ENCODE measurements at places on chromosomes 6 and 20.

- DNase-seq, result no peak
These were observed 161.0 kb downstream of the KHDC1L start for GRCh38 chr6:73064266-73064665.

DNA sequence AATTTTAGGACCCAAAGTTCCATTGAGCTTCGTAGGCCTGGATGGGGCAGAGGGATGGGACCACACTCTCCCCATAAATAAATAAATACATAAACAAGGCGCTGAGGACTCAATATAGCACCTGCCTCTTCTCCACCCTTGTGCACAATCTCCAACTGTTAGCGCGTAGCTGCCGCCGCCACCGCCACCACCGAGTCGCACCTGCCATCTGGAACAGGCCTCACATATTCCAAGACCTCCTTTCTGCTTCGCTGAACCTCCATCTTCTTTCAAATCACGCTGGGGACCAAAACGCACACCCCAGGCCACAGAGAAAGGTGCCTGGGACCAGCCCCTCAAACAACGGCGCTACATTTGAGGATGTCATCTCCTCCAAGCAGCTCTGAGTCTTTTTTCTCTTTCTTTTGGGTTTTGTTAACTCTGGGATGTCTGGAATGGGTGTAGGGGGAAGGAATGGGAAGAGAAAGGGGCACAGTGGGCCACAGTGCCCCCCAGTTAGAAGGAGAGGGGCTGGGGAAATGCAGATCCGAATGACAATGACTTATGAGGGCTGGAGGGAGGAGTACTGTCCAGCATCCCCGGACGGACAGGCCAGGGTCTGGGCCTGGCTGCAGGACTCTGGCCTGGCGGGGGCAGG is 49.7 kb downstream of the NOL4L start:
- no peak for DNase-seq

DNA sequence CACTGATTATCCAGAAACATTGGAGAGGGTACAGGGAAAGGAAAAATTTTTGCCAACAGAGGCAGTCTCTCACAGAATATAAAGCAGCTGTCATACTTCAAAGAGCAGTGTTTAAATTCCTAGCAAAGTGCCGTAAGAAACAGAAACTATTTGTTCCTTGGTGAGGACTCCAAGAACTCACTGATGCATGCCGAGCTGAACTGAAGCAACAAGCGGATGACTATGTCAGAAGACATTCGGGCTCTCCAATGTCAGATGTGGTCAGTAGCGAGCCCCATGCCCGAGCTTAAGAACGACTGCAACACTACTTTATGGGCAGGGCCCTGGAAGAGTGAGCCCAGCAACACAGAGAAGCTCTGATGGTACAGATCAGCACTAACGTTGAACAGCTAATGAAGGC is 54.7 kb downstream of the OR2B6 start:
- DNase-seq, result no peak

DNA sequence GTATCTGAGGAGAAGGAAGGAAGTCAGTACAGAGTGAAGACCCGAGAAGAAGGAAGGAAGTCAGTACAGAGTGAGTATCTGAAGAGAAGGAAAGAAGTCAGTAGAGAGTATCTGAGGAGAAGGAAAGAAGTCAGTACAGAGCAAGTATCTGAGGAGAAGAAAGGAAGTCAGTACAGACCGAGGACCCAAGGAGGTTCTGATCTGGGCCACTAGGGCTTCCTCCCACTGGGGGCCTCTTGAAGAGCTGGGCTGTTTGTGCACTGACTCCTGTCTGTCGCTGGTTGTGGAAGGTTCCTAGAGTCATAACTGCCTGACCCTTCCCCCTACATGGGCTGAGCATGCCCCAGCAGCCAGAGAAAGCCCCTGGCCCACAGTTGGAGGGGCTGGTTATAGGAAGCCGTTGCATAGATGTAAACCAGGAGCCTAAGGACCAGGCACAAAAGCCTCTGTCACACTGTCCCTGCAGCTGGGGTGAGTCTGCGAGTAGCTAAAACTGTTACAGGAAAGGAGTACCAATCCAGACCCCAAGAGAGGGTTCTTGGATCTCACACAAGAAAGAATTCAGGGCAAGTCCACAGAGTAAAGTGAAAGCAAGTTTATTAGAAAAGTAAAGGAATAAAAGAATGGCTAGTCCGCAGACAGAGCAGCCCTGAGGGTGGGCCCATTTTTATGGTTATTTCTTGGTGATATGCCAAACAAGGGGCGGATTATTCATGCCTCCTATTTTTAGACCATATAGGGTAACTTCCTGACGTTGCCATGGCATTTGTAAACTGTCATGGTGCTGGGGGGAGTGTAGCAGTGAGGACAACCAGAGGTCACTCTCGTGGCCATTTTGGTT is 395.9 kb downstream of the PREX1 start:
- DNase-seq, result no peak

GRCh38 chr6:32154514-32155161 is 697 bp downstream of the PPT2 start:
- peak; percentile 61 for DNase-seq

DNA sequence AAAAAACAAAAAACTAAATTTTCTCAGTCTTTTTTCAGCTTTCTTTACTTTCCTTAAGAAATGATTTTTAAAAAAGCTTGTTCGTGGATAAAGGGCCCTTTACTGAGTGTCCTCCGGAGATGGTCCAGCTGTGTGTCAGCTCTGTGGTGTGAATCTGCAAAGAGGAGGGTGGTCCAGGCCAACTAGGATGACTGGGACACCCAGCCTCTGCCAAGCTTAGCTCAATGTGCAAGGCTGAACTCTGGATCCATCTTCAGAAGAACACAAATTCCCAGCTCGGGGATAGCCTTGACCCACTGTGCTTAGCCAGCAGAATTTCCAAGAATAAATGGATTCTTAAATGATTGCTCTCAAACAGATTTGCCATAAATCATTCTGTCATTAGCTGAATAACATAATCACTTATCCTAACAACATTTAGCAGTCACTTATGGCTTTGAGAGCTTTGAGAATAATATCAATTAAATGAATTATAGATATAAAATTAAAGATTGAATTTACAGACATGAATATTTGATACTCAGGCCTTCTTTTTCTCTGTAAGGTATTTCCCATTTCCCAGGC is 14.2 kb upstream of the CALHM5 start:
- DNase-seq, result no peak

DNA sequence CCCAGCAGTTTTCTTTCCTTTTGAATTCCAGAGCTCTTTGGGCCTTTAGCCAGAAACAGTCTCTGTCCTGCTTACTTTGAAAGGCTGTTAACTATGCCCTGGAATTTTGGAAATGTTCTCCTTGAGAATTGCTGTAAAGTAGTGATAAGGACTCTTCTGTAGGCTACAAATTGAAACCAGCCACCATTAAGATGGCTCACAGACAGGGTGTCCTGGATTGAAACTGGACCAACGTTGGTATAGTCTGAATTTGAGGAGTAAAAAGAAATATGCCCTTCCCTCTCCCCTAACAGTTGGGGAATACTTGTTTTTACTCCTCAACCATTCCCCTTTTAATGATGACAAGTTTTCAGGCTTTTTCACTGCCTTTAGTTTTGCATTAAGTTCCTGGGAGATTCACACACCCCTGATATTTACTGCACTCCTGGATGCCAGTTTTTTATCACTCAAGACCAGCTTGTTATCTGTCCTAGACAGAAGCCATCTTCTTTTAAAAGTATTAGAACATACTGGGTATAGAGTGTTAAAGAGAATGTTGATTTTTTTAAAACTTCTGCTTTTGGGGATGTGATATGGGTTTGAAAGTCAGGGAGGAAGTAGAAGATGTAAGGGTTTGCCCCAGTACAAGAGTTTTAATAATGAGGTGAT is 21.9 kb downstream of the TOP1 start:
- peak; percentile 59 for DNase-seq

DNA sequence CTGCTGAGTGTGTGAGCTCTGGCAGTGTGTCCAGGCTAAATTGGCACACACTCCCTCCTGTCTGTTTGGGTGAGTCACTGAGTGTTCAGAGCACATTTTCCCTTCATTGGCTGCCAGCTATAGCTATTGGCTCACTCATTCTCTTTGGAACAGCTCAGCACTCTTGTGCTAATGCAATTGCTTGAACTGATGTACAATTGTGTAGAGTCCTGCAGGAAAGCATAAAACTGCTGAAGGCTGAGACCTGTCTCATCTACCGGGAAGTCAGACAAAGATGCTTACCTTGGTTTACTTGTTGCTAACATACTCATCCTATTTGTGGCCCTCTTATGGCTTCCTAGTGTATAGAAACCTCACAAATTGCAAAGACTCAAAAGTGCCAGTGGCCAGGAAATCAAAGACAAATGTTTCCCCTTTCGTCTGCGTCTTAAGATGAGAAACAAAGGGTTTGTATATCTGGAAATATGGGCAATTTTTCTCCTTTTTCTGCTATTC is 351.0 kb downstream of the BCKDHB start:
- peak; percentile 93 for DNase-seq

- no peak for DNase-seq
These were observed 163.3 kb downstream of the SCML4 start for GRCh38 chr6:107660839-107661238.

- no peak for DNase-seq
These were observed 866.8 kb upstream of the FLRT3 start for GRCh38 chr20:15204234-15204633.

DNA sequence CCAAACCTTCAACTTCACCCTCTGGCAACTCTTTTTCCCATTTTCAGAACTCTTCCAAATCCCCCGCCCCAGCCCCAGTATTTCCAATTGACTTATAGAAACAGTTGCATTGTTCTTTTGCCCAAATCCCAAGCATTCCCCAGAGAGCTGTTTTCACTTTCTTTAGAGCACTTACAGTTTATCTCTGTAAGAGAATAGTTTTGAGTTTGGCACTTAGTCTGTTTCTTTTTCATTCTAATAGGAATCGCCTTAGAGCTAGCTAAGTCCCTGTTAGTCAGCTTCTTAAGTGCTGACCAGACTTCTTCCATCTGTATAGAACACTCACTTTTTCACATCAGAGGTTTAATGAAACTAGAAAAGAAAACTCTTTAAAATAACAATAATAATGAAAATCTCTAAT is 374.2 kb upstream of the FLRT3 start:
- no peak for DNase-seq

GRCh38 chr20:23998844-23999243 is 10.3 kb upstream of the GGTLC1 start:
- DNase-seq, result no peak

- no peak for DNase-seq
These were observed 342.1 kb upstream of the NRSN1 start for GRCh38 chr6:23783901-23784300.

- no peak for DNase-seq
These were observed 59.1 kb upstream of the PRDM1 start for GRCh38 chr6:106026748-106027715.

GRCh38 chr6:5036269-5036668 is 32.4 kb upstream of the RPP40 start:
- no peak for DNase-seq

- DNase-seq, result no peak
These were observed 53.6 kb downstream of the CDH26 start for GRCh38 chr20:60011512-60012507.

DNA sequence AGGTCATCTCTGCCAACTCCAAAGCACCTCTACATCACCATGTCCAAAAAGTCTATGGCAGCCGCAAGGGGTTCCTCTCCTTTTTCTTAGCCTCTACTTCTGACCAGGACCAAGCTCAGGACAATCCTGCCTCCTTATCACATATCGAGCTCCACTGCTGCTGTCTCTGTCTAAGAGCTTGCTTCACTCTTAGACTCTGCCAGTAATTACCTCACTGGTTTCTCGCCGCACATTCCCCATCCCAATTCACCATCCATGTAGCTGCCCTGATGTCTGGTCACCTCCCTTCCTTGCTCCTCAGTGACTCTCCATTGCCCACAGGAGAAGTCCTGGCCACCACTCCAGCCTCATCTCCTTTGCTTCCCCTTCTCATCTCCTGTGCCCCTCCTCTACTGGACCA is 24.1 kb upstream of the PI16 start:
- DNase-seq, result no peak

DNA sequence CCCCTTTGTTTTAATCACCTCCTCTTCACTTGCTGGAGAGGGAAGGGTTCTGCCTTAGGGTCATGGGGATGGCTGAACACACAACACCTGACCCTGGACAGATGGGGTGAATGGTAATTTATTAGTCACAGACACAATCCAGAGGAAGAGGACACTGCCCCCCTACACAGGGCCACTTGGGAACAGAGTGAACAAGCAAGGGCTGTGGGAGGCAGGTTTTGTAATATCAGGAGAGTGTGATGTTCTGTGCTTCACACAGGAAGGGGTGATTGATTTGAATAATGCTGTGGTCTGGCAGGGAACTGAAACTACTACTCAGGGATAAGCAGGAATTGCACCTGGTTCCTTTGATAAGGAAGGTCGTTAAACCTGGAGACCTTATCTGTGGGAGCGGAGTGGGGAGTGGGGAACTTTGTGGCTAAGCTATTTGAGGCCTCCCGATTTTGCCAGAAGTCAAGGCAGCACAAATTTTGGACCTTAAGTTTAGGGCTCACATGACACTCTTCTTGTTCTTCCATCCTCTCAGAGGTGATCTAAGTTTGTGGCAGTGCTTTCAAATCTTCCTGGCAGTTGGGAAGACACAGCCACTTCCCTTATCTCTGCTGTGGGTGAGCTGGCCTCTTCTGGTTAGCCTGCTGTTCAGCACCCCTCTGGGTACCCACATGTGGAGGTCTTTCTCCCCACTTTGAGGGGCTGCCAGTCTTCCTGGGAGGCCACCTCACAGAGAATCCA is 77.8 kb downstream of the CD164 start:
- no peak for DNase-seq

- no peak for DNase-seq
These were observed 6.7 kb downstream of the DNPH1 start for GRCh38 chr6:43222418-43223059.

- no peak for DNase-seq
These were observed 70.8 kb downstream of the BMP2 start for GRCh38 chr20:6838181-6838826.

DNA sequence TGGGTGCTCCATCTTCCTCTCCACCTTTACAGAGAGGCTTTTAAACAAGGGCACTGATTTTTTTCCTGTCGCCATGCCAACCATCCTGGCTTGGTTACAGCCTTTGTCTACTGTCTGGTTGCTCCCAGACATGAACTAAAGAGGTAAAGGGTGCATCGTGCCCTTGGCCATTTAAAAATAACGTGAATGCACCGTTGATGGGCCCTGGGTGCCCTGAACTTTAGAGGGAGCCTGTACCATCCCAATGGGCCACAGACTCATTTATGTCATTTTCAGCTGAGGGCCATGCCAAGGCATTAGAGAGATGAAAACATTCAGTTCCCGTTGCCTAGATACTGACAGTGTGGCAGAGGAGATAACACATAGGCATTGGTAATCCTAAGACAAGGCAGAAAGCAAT is 23.3 kb downstream of the TMC2 start:
- DNase-seq, result no peak

DNA sequence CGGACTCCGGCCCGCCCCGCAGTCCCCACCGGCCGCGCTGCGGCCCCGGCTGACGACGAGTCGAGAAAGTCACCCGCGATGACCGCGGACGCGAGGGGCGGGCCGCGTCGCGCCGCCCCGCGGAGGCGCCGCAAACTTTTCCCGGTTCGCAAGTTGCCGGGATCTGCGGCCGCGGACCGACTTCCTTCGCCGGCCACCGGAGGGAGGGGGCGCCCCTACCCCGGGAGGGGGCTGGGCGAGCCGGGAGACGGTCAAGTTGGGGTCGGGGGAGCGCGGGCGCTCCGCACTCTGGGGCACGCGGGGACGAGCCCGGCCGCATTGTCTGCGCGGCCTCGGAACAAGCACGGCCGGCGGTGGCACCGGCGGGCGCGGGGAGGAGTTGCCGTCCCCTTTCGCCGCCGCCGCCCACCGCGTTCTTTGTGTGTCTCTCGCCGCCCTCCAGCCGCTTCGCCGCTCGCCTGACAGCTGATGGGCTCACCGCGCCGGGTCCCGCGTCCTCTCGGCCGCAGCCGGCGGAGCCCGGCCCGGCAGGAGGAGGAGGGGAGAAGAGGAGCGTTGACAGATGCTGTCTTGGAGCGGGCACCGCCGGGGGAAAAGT is 131.6 kb downstream of the OGFRL1 start:
- no peak for DNase-seq
